ENCODE measurements at places on chromosomes 3 and 15.

DNA sequence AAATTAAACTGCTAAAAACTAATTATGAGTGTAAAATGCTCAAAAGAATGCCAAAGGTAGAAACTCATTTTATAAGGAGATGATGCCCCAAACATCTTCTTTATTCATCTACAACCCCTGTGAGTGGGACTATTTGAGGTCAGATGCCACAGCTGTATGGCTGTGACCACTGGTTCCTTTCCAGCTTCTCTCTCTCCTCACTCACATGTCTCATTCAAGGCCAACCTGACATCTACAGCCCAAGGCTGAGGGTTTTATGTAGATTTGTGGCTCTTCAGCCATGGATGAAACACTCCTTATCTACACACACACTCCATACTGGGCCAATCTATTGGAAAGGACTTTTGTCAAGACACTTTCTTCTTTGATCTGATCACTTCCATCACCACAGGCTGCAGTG lies 231.3 kb downstream of the KCNMB2 start:
- no peak for DNase-seq

DNA sequence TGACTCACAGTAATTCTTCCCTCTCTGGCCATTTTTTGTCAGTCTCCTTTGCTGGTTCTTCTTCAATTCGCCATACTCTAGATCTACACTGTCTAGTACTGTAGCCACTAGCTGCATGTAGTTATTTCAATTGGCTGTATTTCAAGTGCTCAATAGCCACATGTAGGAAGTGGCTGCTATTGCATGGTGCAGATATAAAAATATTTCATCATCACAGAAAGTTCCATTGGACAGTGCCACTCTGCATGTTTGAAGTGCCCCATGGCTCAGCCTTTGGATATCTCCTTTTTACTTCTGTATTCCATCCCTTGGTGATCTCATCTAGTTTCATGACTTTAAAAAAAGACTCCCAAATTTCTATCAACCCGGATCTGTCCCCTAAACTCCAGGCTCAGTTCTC lies 22.1 kb downstream of the PPP2R3A start:
- no peak for DNase-seq

GRCh38 chr3:24756101-24756888 lies 261.6 kb upstream of the THRB start:
- DNase-seq, result no peak

- no peak for DNase-seq
These were observed 116.3 kb downstream of the RPL22L1 start for GRCh38 chr3:170753421-170754310.

GRCh38 chr3:128395500-128396162 lies 71.1 kb downstream of the DNAJB8 start:
- DNase-seq, result no peak

Data from GM19239 (cell line).